ENCODE measurements at places on chromosomes 7 and 10.

DNA sequence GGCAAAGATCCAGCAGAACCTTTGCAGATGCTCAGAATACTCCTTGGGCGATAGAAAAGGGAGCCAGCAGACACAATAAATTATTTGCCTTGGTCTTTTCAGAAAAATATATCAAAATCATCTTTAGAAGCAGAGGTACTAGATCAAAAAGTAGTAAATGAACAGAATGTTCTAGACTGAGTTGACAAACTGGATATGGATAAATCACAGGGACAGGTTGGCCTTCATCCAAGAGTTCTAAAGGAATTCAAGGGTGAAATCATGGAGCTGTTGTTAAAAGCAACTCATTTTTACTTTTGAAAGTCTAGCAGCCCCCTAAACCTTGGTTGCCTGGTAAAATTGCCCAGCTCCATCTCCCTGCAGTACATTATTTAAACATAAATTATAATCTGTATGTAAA lies 99.1 kb downstream of the PLCE1 start:
- no peak for DNase-seq

GRCh38 chr10:129744134-129745111 lies 219.7 kb downstream of the EBF3 start:
- no peak for DNase-seq

GRCh38 chr7:140082770-140083169 lies 20.0 kb upstream of the PARP12 start:
- DNase-seq, result no peak

DNA sequence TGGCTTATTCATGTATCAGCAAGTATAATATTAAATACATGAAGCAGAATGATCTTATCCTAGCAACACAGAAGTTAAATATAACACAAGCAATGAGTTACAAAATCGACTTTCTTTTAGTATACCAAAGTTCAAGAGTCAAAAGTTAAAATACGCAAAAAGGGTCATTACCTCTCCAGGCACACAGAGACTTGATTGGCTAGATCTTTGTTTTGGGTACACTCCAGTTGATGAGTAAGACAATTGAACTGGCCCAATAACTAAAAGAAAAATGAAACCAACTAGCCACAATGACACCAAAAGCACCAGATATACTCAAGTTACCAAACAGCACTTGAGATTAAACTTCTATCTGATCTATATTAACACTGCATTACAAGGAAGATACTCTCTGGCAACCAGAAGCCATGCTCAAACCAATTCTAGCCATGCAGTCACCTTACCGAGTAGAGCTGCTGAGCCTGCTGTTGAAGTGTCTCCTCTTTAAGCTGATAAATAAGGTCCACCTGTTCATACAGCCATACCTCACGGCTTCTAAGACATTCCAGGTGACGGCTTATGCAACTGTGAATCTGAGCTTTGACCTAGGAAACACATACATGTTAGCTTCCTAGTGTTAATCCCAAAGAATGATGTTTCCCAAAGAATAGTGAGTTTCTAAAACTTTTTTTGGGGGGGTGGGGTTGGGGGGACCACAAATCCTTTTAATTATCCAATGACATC lies 15.6 kb downstream of the NCOA4 start:
- DNase-seq, result no peak

GRCh38 chr10:78377356-78377755 lies 343.7 kb downstream of the RPS24 start:
- no peak for DNase-seq

GRCh38 chr10:119335671-119336353 lies 128.4 kb downstream of the GRK5 start:
- no peak for DNase-seq

DNA sequence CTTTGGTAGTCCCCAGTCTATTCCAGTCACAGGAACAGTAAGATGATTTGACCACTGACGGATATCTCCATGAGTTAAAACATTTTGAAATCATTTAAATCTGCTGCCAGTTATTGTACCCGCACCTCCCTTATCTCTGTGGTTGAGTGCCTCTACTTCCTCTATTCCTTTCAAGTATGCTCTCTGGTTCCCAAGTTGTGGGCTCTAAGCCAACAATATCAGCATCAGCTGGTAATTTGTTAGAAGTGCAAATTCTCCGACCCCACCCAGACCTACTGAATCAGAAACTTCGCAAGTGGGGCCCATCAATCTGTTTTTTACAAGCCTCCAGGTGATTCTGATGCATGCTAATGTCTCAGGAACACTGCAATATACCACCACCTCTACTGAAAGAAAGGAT lies 235.5 kb downstream of the CCSER2 start:
- no peak for DNase-seq

DNA sequence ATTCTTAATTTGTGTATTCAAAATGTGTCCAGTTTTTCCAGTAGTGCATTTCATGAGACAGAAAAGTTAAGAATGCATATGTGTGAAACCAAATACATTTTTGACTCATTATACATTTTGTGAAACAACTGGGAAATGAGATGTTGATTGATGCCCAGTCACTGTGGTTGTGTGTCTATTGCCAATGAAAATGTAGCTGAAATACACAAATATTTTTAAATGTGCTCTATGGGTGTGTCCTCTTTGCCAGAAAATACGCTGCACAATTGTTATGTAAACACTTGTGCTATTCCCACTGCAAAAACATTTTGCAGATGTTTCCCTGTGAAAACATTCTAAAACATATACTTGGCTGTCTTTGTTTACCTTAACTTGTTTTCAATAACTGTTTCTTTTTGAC lies 395.2 kb downstream of the TFEC start:
- DNase-seq, result no peak

DNA sequence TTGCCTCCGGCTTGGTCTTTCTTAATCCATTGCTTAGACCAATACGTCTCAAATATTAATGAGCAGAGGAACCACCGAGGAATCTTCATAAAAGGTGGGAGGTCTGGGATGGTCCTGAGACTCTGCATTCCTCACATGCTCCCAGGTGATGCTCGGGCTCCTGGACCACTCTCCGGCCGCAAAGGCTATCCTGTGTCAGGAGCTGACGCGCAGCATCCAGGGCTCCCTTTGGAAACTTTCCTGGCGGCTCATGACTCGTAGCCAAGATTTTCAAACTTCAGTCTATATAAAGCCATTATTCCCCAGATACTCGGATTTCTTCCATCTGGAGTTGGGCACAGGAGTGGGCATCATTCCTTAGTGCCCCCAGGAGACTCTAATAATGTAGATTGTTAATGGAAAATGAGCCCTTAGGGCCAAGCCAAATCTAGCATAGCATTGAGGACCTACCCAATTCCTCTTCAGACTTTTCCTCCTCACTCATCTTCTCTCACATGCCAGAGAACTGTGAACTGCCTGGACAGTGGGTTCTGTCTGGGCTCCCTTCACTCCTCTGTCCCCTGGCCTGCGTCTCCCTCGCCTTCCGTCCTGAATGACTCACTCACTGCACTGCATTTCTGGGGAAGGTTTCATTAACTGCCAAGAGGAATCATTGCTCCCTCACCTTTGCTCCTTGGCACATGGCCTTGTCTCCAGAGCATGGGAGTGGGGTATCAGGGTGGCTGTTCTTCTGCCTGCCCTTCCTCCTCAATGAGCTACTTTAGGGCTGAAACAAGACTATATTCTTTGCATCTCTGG lies 89.3 kb downstream of the MKI67 start:
- no peak for DNase-seq

DNA sequence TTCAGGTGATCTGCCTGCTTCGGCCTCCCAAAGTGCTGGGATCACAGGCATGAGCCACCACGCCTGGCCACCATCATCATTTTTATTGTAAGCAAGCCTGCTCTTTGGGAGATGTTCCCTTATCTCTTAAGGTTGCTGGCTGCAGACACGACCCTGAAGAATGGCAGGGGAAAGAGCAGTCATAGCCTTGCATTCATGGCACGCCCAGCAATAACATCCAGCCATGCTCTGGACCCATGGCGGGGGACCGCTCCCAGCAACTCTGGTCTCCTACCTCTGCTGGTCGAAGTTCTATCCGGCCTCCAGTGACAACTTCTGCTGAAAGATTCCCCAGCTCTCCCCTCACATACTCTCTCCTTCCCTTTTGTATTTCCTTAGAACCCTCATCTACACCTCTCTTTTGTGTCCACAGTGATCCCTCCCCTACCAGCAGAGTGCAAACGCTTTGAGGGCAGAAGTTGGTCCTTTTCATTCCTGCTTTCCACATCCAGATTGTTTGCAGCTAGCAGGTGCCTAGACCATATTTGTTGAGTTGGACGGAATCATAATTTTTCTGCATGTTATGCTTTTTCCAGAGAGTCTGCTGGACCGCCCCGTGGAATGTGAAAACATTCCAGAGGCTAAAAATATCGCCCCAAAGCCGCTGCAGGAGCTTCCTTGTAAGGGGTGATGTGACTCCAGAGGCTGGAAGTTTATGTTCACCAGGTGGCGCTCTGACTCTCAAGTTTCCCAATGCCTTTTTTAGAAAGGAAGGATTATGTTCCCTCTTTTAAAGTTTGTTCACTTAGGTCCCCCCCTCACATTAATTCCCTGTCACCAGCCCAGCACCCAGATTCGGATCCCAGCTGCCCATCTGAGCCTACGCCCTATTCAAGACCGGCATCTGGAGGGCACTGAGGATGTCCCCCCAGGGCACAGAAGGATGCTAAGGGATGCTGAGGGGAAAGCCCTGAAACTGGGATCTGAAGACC lies 4.3 kb upstream of the MARVELD1 start:
- no peak for DNase-seq

DNA sequence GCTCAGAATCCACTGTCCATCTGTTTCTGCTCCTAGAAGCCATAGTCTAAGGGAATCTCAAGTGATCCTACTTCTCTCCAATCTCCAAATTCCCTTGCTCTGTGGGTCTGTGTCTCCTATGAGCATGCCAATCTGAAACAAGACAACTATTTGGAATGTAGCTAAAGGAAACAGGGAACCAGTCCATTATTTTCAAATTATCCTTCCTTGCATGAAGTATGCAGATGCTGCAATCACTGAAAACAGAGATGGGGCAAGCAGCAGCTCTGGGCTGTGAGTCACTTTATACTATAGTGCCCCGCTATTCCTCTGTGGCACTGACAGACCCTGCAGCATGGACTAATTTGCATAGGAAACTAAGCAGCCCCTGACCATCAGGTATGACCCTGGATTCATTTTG lies 76.9 kb upstream of the PRSS58 start:
- DNase-seq, result no peak

DNA sequence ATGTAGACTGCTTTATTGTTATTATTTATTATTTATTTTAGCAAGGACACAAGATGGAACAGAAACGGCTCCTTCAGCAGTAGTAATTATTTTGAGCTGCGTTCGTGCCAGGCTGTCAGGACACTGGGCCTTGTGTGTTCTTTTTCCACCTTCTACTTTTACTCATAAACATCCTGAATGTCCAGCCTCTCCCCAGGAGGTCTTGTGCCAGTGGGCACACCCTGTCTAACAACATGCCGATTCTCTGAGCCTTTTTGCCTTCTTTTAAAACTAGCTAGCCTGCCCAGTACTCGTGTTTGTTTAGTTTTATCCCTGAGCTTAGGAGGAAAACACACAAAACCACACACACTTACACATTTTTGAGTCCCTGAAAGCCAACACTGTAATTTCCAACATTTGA lies 1.2 kb downstream of the SCIN start:
- DNase-seq, result no peak

DNA sequence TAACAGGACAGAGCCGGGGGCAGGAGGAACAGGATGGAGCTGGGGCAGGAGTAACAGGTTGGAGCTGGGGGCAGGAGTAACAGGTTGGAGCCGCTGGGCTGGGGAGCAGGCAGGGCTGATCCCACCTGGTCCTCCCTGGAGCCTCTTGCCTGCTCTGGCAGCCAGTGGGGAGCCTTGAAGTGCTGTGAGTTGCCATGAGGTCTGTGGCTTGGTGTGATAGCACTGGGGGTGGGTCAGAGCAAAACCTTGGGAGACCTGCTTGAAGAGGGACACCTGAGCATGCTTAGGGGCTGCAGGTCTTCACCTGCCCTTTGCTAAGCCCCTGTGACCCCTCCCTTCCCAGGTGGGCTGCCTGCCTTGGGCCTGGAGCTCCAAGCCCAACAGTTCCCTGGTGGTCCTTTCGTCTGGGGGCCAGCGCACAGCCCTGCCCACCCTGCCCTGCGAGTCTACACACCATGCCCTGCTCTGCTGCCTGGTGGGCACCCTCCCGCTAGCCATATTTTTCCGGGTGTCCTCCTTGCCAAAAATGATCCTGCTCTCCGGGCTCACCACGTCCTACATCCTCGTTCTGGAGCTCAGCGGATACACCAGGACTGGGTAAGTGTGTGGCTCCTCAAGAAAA lies 111.6 kb downstream of the ADCY1 start:
- DNase-seq, result no peak

GRCh38 chr7:102255501-102255900 lies 31.2 kb upstream of the SH2B2 start:
- no peak for DNase-seq

DNA sequence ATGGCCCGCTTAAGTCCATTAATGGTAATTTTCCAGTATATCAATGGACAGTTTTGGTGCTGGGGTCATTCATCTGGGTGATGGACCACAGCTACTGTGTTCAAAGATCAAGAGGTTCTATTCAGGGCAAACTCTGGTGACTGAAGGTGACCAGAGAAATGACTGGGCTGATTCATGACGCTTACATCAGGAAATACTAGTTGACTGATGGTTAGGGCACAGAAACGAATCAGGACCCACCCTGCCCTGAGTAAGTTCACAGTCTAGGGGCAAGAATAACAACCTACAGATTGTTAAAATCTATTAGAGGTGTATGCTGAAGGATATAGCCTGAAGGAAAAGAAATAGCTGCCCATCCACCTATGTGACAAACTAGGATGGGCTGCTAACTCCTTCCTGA lies 9.5 kb downstream of the NCAPG2 start:
- no peak for DNase-seq

- DNase-seq, result no peak
Measured at GRCh38 chr10:129562487-129562886, 95.4 kb downstream of the MGMT start.

- DNase-seq, result no peak
Measured at GRCh38 chr10:29709484-29710002, 74.8 kb upstream of the SVIL start.

DNA sequence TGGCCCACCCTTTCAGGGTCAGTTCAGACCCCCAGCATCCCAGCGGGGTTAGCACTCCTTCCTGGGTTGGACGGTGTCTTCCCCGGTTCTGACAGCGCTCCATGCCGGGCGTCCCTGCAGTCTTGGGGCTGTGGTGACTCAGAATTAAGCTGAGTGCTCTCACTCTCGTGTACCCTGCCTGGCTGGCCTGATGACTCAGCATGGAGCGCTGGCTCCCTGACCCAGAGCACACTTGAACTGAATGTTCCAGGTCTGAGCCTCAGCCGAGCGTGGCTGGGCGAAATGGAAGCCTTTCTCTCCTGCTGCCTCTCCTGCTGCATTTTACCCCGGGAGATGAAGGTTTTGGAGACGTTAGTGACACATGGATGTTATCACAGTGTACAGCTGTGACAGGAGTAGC lies 7.1 kb downstream of the BAG3 start:
- DNase-seq, result no peak

GRCh38 chr7:155300641-155301452 lies 3.2 kb downstream of the INSIG1 start:
- no peak for DNase-seq

GRCh38 chr7:102152672-102153598 lies 133.7 kb upstream of the SH2B2 start:
- DNase-seq, result no peak

GRCh38 chr7:6508539-6508938 lies 42.7 kb downstream of the GRID2IP start:
- no peak for DNase-seq

All from right renal cortex interstitium (tissue), 3 donors.